Neural progenitor cell (in vitro differentiated cells): ENCODE measurements at places on chromosomes 3 and 15. TPM values are rescaled to one million over a fixed set of nuclear protein-coding genes. Genes with fewer than 3 reads are reported as not detected.

Gene MAP1A
- total RNA-seq, result 4.0 and 8.2 TPM in 2 replicates

- H3K27me3 ChIP-seq, result no peaks in the 10 kb centered on the region
- no peak overlapping the region for H3K4me3 ChIP-seq
- no peaks in the 10 kb centered on the region for H3K36me3 ChIP-seq
- no peak overlapping the region for H3K27ac ChIP-seq
- H3K4me1 ChIP-seq, result no peaks in the 10 kb centered on the region
Observed at GRCh38 chr3:72630969-72631344, 217.3 kb downstream of the SHQ1 start.

Gene EIF4A2
- total RNA-seq, result 841 and 1,764 TPM in 2 replicates

Gene ILDR1
- total RNA-seq, result 0.07 and 0.22 TPM in 2 replicates

Gene ZNF501
- total RNA-seq, result 9.9 and 12.6 TPM in 2 replicates

DNA sequence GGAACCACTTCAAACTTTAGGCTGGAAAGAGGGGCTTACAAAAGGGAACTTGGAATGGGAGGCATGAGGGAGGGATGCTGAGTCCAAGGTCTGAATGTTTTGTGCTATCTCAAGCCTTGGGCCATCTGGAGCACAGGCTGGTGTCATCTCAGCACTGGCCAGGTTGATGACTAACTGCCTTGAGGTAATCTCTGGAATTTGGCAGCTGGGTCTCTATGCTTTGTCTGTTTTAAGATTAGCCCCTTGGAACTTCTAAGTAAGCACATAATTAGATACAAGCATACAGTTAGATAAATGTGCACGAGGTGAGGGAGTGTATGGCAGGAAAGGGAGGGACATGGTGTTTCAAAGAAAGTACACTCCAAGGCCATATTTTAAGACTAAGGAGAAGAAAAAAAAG is 252.4 kb upstream of the CCDC54 start:
- no peak for DNase-seq
- H3K4me1 ChIP-seq, result no peaks in the 10 kb centered on the region
- no peaks in the 10 kb centered on the region for H3K27me3 ChIP-seq
- no peak overlapping the region for H3K4me3 ChIP-seq
- no peaks in the 10 kb centered on the region for H3K36me3 ChIP-seq

DNA sequence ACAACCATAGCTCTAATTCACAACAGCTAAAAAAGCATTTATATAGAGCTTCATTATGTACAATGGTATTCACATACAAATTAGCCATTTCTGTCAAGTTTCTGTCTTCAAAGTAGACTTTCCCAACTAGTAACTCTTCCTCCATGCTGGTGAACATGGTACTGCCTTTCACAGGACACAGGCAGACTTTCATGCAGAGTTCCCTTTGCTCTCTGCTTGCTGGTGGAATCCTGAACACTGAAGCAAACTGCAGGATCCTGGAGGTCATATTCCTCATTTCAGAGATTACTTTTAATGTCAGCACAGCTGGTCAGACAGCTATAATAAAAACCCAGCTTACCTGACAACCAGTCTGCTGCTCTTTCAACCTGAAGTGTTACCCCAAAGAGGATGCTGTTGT is 53.6 kb downstream of the TASOR start:
- no peaks in the 10 kb centered on the region for H3K27me3 ChIP-seq
- H3K4me3 ChIP-seq, result no peak overlapping the region
- H3K27ac ChIP-seq, result no peak overlapping the region
- DNase-seq, result no peak

Gene RBP2
- total RNA-seq, result not detected in 2 replicates

Gene BNC1
- total RNA-seq, result not detected in 2 replicates

Gene CNTN6
- 2.1 and 2.2 TPM in 2 replicates for total RNA-seq

DNA sequence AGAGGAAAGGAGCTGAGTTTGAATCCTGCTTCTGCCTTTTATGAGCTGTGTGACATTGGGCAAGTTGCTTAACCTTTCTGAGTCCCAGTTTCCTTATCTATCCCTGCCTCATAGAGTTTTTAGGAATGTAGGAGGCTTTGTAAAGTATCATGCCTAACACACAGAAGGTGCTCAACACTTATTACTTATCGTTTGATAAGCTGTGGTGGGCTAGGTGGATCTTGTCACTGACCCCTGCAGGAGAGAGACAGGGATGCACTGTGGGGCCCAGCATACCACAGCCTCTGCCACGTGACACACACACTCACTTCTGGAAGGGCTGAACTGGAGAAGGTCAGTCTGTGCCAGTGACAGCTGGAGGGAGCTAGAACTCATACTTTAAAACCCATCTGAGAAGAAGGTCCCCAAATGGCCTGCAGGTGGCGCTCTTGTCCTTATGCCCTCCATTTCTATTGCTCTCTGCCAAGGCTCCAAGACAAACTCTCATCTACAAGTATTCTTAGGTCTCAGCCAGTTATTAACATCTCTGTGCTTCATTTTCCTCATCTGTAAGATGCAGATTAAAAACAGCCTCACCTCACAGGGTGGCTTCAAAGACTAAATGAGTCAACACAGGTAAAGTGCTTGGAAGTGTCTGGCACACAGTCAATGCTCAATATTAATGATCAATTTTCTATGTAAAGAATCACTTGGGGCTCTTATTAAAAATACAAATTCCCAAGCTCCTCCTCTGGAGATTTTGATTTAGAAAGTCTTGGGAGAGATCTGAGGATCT is 57.5 kb upstream of the HACD2 start:
- H3K27me3 ChIP-seq, result no peaks in the 10 kb centered on the region
- no peak overlapping the region for H3K4me3 ChIP-seq
- H3K4me1 ChIP-seq, result peaks cover 22% of the 10 kb centered on the region
- H3K27ac ChIP-seq, result no peak overlapping the region
- H3K36me3 ChIP-seq, result no peaks in the 10 kb centered on the region
- peak; percentile 88 for DNase-seq

DNA sequence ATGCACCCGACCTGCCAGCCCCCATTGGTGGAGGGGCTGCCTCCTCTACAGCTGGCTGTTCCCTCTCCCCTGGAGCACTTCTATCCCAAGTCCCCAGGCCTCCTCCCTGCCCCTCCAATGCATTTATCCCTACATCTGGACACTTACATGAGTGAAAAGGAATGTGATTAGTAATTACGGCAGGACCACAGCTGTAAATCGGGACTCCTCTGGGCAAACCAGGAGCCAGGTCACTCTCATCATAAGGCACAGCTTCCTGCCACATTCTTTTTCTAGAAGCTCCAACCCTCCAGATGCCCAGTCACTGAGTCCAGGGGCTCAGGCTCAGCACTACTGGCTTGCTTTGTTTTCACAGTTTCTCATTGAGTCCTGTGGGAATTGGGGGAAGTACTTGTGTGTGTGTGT is 54.3 kb downstream of the IL20RB start:
- no peak for DNase-seq
- no peaks in the 10 kb centered on the region for H3K36me3 ChIP-seq
- H3K27ac ChIP-seq, result no peak overlapping the region
- no peaks in the 10 kb centered on the region for H3K4me1 ChIP-seq
- H3K4me3 ChIP-seq, result no peak overlapping the region

GRCh38 chr3:108410531-108410984 is 99.8 kb downstream of the MYH15 start:
- no peak overlapping the region for H3K27ac ChIP-seq
- no peak overlapping the region for H3K4me3 ChIP-seq
- no peaks in the 10 kb centered on the region for H3K36me3 ChIP-seq
- DNase-seq, result no peak

DNA sequence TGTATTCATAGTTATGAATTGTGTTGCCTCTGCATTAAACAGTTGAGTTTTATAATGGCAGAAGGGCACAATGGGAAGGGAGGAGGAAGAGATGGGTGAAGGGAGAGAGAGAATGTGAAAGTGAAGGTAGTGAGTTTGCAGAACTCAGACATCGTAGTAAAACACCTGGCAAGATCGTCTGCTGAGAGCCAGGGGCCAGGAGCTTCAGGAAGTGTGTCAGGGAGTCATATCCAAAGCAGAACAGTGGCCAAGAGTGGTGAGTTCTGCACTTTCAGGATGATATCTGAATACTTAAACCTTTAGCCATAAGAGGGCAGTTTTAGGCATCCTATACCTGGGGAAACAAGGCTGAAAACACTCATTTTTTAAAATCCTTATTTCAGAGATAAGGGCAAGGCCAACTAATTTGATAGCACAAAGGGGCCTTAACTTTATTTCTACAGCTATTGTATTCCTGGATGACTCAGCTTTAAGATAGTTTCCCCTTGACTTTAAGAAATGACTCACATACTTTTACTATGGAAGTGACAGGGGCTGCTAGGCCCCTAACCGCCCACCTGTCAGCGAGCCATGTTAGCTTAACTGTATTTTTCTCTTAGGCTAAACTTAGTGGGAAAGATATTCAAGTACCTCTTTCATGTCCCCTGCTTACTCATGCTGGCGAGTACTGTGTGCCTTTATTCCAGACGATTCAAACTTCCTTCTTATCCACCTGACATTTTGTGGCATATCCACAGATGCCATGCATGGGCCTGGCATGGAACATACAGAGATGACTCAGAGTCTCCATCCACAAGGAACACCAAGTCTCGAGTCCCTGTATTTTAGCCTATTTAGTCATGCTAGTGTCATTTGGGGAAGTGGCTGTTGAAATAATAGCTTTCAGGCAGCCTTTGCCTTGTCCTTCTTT is 53.9 kb downstream of the RLBP1 start:
- H3K4me1 ChIP-seq, result peaks cover 22% of the 10 kb centered on the region
- no peak for DNase-seq
- H3K27ac ChIP-seq, result no peak overlapping the region
- H3K4me3 ChIP-seq, result no peak overlapping the region

- no peak overlapping the region for H3K4me3 ChIP-seq
- DNase-seq, result no peak
- H3K27ac ChIP-seq, result no peak overlapping the region
- no peaks in the 10 kb centered on the region for H3K27me3 ChIP-seq
- H3K4me1 ChIP-seq, result peaks cover 6% of the 10 kb centered on the region
- no peaks in the 10 kb centered on the region for H3K36me3 ChIP-seq
Observed at GRCh38 chr3:11626084-11626463, 17.6 kb downstream of the VGLL4 start.

DNA sequence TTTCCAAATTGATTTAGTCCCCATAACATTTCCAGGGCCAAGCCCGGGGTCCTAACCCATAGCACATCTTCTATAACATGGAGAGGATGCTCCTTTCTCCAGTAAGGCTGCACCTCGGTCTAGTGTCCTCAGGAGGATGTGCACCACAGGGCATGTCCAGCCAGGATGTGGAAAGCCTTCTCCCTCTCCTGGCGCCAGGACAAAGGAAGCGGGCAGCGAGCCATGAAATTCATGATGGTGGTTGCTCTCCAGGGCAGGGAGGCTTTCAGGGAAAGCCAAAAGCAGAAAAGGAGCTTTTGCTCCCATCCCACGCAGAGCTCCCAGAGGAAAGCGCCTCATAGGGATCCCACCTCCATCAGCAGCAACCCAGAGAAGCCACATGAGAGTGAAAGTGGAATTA is 220.0 kb downstream of the ADAMTSL3 start:
- no peaks in the 10 kb centered on the region for H3K27me3 ChIP-seq
- no peak overlapping the region for H3K27ac ChIP-seq
- no peak overlapping the region for H3K4me3 ChIP-seq

DNA sequence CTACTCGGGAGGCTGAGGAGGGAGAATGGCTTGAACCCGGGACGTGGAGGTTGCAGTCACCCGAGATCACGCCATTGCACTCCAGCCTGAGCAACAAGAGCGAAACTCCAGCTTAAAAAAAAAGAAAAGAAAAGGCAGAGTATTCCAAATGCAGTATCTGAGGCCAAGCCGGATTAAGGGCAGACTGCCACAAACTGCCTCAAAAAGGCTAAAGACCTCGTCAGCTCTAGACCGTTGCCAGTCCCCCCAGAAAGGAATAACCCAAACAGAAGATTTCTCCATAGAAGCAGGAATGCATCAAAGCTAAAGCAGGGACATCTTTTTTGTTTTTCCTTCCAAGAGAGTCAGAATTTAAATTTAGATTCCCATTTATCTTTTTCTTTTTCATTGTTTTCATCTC is 72.9 kb downstream of the TM4SF4 start:
- peaks cover 20% of the 10 kb centered on the region for H3K4me1 ChIP-seq
- no peak overlapping the region for H3K4me3 ChIP-seq
- no peaks in the 10 kb centered on the region for H3K27me3 ChIP-seq
- H3K27ac ChIP-seq, result no peak overlapping the region

- H3K4me3 ChIP-seq, result no peak overlapping the region
- no peak overlapping the region for H3K27ac ChIP-seq
- peaks cover 8% of the 10 kb centered on the region for H3K4me1 ChIP-seq
- DNase-seq, result no peak
- H3K36me3 ChIP-seq, result no peaks in the 10 kb centered on the region
Observed at GRCh38 chr3:52233968-52234367, 5.0 kb downstream of the TWF2 start.

Gene FRMD4B
- total RNA-seq, result 13.0 and 17.3 TPM in 2 replicates

GRCh38 chr15:78065284-78065872 is 12.1 kb downstream of the TBC1D2B start:
- no peak for DNase-seq
- no peaks in the 10 kb centered on the region for H3K36me3 ChIP-seq
- H3K4me1 ChIP-seq, result peaks cover 23% of the 10 kb centered on the region
- no peaks in the 10 kb centered on the region for H3K27me3 ChIP-seq

Gene CLDN11
- total RNA-seq, result 1.6 and 2.0 TPM in 2 replicates

DNA sequence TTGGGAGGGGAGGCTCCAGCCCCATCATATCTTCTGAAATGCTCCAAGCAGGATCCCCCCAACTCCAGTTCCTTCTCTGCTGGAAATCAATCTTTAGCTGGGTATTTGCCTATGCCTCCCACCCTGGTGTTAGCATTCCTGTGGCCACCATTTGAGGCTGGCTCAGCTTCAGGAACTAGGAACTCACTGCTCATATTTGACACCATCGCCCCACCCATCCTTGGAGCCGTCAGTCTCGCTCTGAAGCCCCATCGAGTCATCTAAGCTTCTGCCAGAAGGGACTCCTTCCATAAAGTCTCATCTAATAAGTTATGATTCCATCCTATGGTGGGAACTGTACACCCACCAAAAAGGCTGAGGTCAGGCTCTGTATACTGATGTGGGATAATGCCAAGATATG is 26.4 kb downstream of the PRKCD start:
- H3K27ac ChIP-seq, result no peak overlapping the region
- H3K27me3 ChIP-seq, result no peaks in the 10 kb centered on the region
- no peak overlapping the region for H3K4me3 ChIP-seq
- no peaks in the 10 kb centered on the region for H3K36me3 ChIP-seq
- DNase-seq, result no peak

DNA sequence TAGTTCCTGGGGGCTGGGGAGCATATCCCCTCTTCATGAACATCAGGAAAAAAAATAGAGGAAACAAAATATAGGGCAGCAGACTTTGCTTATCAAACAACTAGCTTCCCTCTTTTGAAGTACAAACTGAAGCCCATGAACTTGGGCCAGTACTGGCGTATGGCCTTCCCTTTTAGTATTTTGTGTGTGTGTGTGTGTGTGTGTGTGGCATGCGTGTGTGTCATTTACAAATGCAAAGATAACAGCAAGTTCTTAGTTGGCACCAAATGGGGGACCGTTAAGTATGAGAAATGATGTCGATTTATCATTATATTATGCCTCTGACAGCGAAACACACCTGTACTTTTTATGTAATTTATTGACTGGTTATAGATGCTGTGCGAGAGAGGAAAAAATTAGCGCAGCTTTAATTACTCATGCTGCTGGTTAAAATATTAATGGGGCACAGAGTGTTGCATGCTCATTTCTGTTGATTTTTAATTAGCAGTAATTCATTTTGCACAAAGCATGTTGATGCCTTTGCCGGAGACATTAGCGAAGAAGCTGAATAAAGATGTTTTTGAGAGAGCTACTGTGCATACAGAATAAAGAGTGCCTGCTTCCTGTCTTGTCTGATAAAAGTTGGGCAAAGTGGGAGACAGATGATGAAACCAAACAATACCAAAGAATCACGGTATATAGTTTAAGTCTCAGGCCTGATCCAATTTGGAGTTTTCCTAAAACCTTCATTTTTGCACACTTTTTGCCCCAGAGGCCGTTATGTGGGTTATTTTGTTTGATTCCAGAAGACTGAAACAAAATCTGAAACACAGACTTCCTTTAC is 297.1 kb downstream of the SATB1 start:
- H3K4me3 ChIP-seq, result no peak overlapping the region
- H3K27me3 ChIP-seq, result no peaks in the 10 kb centered on the region
- no peaks in the 10 kb centered on the region for H3K36me3 ChIP-seq
- no peak overlapping the region for H3K27ac ChIP-seq
- DNase-seq, result no peak

Gene GNL3
- total RNA-seq, result 113 and 169 TPM in 2 replicates
